ENCODE measurements at places on chromosomes 1 and 21.

DNA sequence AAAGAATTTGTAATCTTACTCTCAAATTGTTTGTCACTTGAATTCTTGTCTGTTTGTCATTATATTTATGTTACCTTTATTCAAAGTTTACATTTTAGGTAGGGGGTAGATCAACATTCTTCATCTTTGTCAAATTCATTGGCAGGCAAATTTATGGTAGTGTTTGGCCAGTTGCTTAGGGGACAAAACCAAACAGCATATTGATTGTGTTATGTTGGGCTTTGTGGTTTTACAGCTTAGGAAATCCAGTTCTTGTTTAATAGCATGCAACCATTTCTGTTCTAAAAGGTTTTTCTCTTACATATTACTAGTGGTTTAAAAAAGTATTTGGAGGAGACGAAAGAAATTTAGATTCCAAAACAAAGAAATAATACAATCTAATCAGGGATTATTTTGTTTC lies 91.4 kb downstream of the HMCN1 start:
- no peak for DNase-seq

DNA sequence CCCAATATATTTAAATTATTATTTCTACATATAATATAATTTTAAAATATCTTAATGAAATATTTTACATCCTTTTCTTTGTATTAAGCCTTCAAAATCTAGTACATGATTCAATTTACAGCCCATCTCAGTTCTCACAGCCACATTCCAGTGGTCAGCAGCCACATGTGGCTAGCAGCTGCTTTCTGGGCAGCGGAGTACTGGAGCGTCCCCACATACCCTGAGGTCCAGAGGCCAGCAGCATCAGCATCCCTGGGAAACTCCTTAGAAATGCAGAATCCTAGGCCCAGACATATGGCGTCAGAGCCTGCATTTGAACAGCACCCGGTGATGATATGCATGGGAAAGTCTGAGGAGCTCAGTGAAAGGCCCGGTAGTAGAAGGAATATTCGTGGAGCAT lies 8.6 kb upstream of the LHX4 start:
- DNase-seq = no peak

GRCh38 chr1:18339161-18339560 lies 141.6 kb upstream of the KLHDC7A start:
- DNase-seq = peak; percentile 77

DNA sequence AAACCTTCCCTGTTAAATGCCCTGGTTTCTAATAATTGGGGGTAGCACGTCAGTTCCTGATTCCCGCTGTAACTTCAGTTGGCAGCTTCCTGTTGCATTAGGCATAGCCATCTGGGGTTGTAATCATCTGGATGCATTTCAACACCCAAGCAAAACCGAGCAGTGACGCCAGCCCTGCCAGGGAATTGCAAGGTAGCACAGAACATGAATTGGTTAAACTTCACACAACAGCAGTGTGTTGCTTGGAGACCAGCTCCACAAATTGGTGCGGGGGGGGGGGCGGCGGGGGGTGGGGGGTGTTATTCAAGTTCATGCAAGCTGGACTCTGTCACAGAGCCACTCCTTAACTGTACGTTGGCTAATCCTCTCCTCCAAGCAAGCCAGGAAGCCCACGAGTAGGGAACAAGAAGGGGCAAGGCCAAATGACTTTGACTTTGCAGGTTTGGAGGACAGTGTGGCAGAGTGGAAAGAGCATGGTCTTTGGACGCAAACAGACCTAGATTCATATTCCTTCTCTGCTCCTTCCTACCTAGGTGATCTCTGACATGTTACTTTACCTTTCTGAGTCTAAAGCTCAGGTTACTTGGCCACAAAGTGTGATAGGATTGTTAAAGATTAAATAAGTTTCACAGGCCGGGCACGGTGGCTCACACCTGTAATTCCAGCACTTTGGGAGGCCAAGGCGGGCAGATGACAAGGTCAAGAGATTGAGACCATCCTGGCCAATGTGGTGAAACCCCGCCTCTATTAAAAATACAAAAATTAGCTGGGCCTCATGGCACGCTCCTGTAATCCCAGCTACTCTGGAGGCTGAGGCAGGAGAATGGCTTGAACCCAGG lies 4.7 kb downstream of the LAX1 start:
- peak; percentile 78 for DNase-seq

DNA sequence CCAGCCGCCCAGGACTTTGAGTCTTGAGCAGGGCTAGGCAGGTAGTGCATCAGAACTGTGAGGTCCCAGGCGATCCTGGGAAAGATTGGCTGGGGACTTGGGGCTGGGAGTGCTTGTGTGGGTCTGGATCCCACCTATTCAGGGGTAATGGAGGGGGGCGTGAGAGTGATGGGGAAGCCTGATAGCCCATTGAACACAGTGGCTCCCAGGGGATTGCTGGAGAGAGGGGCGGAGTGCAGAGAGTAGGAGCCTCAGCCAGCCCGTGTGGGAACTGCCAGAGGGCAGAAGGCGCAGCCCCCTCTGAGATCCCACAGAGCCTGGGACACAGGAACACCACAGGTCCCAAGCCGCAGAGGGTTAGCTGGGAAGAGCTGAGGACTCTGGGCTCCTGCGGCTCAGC lies 19.3 kb upstream of the PDZK1IP1 start:
- no peak for DNase-seq

GRCh38 chr21:39885119-39885848 lies 18.0 kb downstream of the PCP4 start:
- DNase-seq = peak; percentile 46

DNA sequence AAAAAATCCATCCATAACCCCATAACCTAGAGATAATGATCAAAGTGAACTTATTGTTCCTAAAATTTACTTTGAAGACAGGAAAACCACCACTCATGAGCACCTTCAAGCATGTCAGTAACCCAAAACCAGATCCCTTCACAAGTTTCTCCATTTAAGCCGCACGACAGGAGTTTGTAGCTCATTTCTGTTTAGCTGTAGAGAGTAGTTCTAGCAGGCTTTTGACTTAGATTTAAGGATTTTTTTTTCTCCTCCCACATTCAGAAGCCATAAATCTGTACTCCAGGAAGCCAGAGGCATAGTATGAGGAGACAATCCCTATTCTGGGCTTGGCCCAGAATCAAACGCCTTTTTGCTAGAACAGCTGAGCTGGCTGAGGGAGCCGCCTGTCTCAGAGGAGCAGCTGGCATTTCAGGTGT lies 25.6 kb downstream of the TOMM20 start:
- DNase-seq = no peak

DNA sequence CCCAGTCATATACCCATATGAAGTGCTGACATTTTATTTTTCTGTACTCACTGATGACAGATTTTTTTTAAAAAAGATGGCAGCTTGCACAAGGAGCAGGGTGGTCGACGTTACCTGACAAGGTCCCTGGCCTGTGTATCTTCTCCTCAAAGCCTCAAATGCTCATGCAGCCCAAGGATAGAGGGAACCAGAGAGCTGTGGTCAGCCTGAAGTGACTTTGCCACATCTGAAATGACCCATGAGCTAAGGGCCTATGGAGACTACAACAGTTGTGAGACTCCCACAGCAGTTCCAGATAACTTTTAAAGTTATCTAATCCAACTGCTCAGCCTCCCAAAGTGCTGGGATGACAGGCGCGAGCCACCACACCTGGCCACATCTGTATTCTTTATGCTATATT lies 131.1 kb downstream of the GLUL start:
- DNase-seq = no peak

- DNase-seq = no peak
Measured at GRCh38 chr1:241470908-241471590, 48.5 kb downstream of the FH start.

DNA sequence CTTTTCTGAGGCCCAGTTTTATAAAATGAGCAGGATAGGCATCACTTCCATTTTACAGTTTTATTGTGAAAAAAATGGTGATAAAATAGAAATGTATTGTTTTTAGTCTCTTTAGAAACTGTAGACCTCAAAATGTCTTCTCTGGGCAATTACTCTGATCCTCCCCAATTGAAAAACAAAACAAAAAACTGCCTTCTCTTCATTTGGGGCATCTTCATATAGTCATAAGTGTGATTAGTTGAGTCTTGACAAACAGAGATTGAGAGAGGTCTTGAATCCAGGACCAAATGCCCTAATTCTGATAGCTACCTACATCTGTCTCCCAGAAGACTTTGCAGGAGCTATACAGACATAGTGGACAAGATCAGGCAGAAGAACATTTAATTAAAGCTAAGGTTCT lies 62.9 kb downstream of the LRRC8C start:
- DNase-seq = no peak

- peak; percentile 86 for DNase-seq
Measured at GRCh38 chr1:159188375-159188788, 16.3 kb upstream of the ACKR1 start.

DNA sequence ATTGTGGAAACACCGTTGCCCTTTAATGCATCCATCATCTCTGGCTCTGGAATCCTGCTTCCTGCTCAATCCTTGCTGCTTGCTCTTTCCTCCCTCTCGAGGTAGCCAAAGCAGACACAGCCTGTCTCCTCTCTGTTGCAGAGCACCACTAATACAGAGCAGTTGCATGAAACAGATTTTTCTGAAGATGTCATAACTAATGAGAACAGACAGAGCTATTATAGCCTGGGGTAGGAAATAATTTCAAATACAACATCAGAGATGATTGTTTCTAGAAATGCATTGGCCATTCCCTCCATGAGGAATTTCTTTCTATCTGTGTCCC lies 23.3 kb upstream of the ACBD6 start:
- no peak for DNase-seq

GRCh38 chr1:154574716-154575115 lies 7.1 kb downstream of the CHRNB2 start:
- peak; percentile 30 for DNase-seq

DNA sequence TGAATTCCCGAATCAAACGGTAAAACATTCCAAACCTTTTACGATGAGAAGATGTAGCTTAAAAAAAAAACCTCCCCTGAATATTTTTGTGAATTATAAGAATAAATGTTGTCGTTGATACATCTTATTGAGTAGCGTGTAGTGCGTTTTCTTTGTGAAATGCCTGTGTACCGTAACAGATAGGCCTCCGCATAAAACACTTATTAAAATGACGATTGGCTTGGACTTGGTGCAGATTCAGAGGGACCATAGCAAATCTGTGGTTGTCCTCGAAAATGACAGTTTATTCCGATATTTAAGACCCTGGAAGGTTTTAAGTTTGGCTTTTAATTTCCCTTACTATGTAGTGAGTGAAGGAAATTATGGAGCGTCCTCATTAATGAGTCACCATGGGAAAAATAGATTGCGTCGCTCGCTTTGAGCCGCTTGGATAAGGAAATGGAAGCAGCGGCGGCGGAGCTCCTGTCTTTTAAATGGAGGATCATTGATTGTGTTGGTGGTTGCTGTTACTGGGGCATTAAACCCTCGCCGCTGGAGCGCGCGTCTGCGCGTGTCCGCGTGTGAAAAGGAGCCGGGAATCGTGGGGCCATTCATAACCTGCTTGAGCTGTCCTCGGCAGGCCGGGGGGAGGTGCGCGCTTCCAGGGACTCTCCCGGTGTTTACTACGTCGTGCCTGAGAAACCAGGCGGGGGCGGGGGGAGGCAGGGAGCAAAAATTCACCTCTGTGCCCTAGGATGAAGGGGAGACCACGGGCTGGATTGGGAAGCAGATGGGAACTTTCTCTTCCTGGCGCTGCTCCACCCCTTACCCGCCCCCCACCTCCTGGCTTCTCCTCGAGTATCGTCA lies 1.6 kb downstream of the SPEN start:
- peak; percentile 89 for DNase-seq

Data from Daoy (cell line).